Smooth muscle cell of the umbilical artery (primary cell): ENCODE measurements at places on chromosomes 11 and 22. TPM values are rescaled to one million over a fixed set of nuclear protein-coding genes. Genes with fewer than 3 reads are reported as not detected.

Gene ASCL2
- not detected in 2 replicates for total RNA-seq

Gene TRIM6
- total RNA-seq, result 4.8 and 8.7 TPM in 2 replicates

Gene ARHGAP32
- total RNA-seq, result 23.5 and 27.3 TPM in 2 replicates

Gene OR51A4
- not detected in 2 replicates for total RNA-seq

Gene TSGA10IP
- not detected in 2 replicates for total RNA-seq

Gene SEZ6L
- not detected in 2 replicates for total RNA-seq
